Activated CD4-positive, alpha-beta T cell treated with anti-CD3 and anti-CD28 coated beads, Interleukin-2, amount 10 ng/mL, durations not matched to agents 24 days and 14 days (primary cell): ENCODE measurements at places on chromosomes 4 and X. TPM values are rescaled to one million over a fixed set of nuclear protein-coding genes. Genes with fewer than 3 reads are reported as not detected.
A peak's percentile ranks its signal among the peaks of the same experiment; 100 is the strongest.

DNA sequence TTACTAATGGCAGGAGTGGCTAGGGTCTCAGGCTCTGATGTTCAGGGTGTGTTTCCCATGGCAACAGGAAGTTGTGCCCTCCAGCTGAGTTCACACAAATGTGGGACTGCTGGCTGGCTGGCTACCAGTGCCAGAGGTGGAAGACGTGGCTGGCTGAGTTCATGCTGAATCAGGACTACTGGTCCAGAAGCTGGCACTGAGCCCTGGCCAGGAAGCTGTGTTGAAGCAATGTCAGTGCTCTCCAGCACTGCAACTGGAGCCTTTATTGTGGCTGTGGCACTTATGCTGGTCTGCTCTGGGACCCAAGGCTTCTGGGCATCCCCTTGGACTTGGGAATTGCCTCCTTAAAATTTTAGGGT is 42.0 kb upstream of the ZXDA start:
- H3K4me3 ChIP-seq, result no peak overlapping the region
- H3K27ac ChIP-seq, result no peak overlapping the region
- no peaks in the 10 kb centered on the region for H3K36me3 ChIP-seq
- H3K4me1 ChIP-seq, result no peaks in the 10 kb centered on the region
- no peaks in the 10 kb centered on the region for H3K27me3 ChIP-seq

PPEF2 gene
- 0.23 TPM in 1 of 2 replicates, not detected in the other for total RNA-seq

SLC49A3 gene
- total RNA-seq, result 0.40 and 0.72 TPM in 2 replicates

ANKRD50 gene
- 0.05 and 0.09 TPM in 2 replicates for total RNA-seq

PJA1 gene
- 14.4 and 15.5 TPM in 2 replicates for total RNA-seq

GRCh38 chr4:168765726-168766125 is 244.3 kb downstream of the CBR4 start:
- H3K4me1 ChIP-seq, result no peaks in the 10 kb centered on the region
- no peaks in the 10 kb centered on the region for H3K36me3 ChIP-seq
- no peak for DNase-seq
- no peak overlapping the region for H3K27ac ChIP-seq

- no peaks in the 10 kb centered on the region for H3K27me3 ChIP-seq
- no peaks in the 10 kb centered on the region for H3K4me1 ChIP-seq
- DNase-seq, result no peak
- H3K4me3 ChIP-seq, result no peak overlapping the region
- no peak overlapping the region for H3K27ac ChIP-seq
Observed at GRCh38 chr4:8099981-8100464, 58.6 kb downstream of the ABLIM2 start.

GRCh38 chrX:85836868-85837267 is 210.5 kb downstream of the CHM start:
- no peaks in the 10 kb centered on the region for H3K27me3 ChIP-seq
- H3K36me3 ChIP-seq, result no peaks in the 10 kb centered on the region
- no peak overlapping the region for H3K27ac ChIP-seq
- no peak overlapping the region for H3K4me3 ChIP-seq

- no peaks in the 10 kb centered on the region for H3K36me3 ChIP-seq
- no peak overlapping the region for H3K27ac ChIP-seq
- H3K4me1 ChIP-seq, result no peaks in the 10 kb centered on the region
Observed at GRCh38 chr4:8765631-8766590, 105.7 kb downstream of the HMX1 start.

DNA sequence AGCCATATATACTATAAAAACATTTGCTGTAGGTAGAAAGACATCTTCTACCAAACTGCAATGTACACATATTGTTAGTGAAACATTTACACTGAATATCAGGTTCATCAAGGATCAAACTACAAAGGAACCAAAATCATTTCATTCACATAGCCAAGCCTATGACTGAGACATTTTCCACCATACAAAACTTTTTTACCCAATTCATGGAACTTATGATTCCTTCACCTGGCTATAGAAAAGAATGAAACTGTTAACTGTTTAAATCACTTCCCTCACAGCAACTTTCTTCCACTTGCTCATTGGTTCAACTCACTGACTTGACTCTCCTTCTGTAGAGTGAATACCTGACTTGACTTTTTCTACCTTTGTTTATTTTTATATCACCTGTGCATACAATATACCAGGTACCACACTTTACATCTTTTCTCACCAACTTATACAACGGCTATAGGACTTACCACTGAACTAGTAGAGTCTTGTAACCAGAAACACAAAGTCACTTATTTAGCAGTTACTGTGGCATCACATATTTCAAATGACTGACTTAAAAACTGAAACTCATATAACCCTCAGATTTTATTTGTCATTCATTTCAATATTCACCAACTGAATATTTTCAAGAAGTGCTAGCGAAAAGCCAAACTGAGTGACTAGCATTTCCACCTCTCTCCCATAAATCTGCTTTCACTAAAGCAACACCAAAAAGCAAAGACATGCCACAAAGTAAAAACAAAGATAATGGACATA is 30.9 kb downstream of the CAMK2D start:
- H3K27ac ChIP-seq, result peak overlapping the region; percentile 87
- no peaks in the 10 kb centered on the region for H3K27me3 ChIP-seq
- H3K36me3 ChIP-seq, result peaks cover 43% of the 10 kb centered on the region

- no peak for DNase-seq
- H3K4me1 ChIP-seq, result no peaks in the 10 kb centered on the region
- no peak within 1 kb of the TSS for H3K27ac ChIP-seq
- H3K27me3 ChIP-seq, result no peaks in the 10 kb centered on the region
- no peak within 1 kb of the TSS for H3K4me3 ChIP-seq
Observed at GRCh38 chrX:48196745-48197201, at the start of gene SSX5. Gene SSX5, minus strand, starts transcription at chrX:48196795. Its CDS starts 1,437 bp downstream, at chrX:48195358.

DNA sequence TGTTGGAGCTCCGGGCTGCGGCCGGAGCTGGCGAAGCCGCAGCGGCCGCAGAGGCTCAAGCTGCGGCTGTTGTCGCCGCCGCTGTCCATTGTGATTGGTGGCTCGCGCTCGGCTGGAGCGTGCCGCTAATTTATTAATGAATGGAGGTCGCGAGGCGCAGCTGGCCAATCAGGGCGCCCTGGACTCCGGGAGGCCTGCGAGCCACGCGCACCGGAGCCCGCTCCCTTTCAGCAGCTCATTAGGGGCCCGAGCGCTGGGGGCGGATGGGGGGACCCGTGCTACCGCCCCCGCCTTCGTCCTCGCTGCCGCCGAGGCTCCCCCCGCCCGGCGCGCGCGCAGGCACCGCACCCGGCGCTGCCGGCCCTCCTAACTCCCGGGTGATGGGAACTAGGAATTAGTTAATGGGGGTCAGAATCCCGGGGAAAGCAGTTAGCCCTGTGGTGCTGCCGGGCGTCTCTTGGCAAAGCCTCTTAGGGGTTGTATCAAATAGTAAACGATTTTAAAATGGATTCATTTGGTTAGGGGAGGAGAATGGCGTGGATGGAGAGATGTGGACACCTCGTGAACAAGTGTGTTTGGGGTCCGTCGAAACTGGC is 589 bp upstream of the NEUROG2 start:
- H3K27ac ChIP-seq, result peak overlapping the region; percentile 78
- H3K4me1 ChIP-seq, result peaks cover 54% of the 10 kb centered on the region
- DNase-seq, result peak; percentile 67

IL13RA2 gene
- total RNA-seq, result not detected in 2 replicates

- DNase-seq, result no peak
- no peak overlapping the region for H3K27ac ChIP-seq
- no peaks in the 10 kb centered on the region for H3K4me1 ChIP-seq
- H3K36me3 ChIP-seq, result no peaks in the 10 kb centered on the region
- no peaks in the 10 kb centered on the region for H3K27me3 ChIP-seq
- H3K4me3 ChIP-seq, result no peak overlapping the region
Observed at GRCh38 chrX:97366237-97366636, 482.5 kb downstream of the RPA4 start.
